Ureter (tissue), 1 donor: ENCODE measurements at places on chromosomes 16 and 17. TPM values are rescaled to one million over a fixed set of nuclear protein-coding genes. Genes with fewer than 3 reads are reported as not detected.

Gene ROGDI
- total RNA-seq: 35.5 TPM

Gene CETP
- 0.42 TPM for total RNA-seq

Gene CRYM
- 11.5 TPM for total RNA-seq

DNA sequence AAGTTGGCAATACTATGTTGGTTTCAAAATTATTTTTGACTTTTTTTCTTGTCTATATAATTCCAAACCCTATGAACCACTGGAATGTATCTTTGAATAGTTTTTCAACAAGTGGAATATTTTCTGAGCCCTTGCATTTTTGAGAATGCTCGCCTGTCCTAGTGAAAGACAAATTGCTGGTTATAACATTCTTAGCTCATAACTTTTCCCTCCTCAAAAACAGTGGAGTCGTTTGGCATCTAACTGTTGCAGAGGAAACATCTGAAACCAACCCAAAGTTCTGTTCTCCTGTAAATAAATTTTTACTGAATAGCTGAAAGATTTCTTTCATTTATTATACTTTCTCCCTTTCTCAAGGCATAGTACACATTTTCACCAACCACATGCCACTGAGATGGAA is 11.3 kb upstream of the COX10 start:
- DNase-seq: no peak

DNA sequence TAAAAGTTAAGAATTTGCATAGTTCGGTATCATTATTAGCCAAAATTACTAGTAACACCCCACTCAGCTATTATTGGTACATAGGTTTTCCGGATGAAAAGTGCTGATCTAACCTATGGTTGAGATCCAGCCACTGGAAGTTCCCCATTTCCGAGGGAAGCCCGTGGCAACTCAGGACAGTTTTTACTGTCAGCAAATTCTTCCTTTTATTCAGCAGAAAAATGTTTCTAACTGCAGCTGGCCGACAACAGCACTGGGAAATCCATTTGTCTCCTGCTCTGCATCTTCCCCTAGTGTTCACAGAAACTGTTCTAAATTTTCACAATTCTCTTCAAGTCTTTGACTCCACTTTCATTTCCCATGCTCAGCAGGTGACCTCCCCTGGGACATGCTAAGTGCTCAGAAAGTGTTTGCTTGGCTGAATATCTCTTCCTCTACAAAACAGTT is 15.5 kb upstream of the MMD start:
- DNase-seq: no peak

DNA sequence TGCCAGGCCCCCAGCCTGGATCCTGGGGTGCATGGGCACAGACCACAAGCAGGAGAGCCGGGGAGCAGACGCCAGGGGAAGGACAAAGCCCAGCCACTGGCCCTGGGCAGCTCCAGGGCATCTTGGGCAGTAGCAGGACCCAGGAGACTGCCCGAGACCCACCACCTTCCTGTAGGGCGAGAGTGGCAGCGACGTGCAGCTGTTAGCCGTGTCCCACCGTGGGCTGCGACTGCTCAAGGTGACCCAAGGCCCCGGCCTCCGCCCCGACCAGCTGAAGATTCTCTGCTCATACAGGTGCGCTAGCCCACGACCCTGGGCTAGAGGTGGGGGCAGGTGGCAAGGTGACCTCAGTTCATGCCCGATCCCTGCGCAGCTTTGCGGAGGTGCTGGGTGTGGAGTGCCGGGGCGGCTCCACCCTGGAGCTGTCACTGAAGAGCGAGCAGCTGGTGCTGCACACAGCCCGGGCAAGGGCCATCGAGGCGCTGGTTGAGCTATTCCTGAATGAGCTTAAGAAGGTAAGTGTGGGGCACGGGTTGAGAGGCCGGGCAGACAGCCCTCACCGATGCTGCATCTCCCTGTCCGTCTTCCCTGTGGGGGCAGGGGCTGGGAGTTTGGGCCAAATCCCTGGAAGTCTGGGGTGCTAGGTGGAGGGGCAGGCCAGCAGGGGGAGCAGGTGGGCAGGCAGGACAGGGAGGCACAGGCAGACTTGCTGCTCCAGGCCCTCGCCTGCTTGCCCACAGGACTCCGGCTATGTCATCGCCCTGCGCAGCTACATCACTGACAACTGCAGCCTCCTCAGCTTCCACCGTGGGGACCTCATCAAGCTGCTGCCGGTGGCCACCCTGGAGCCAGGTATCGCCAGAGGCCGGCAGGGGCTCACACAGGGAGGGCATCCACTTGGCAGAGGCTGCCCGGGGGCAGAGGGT is 13.5 kb upstream of the SMIM5 start:
- no peak for DNase-seq

- DNase-seq: no peak
Observed at GRCh38 chr17:77147357-77147801, 6.6 kb downstream of the SEC14L1 start.

- no peak for DNase-seq
Observed at GRCh38 chr17:58997756-58998553, 108.7 kb downstream of the TRIM37 start.
